ENCODE measurements at places on chromosomes 7 and 10.

- DNase-seq: no peak
Measured at GRCh38 chr7:116683786-116684185, 11.8 kb downstream of the MET start.

DNA sequence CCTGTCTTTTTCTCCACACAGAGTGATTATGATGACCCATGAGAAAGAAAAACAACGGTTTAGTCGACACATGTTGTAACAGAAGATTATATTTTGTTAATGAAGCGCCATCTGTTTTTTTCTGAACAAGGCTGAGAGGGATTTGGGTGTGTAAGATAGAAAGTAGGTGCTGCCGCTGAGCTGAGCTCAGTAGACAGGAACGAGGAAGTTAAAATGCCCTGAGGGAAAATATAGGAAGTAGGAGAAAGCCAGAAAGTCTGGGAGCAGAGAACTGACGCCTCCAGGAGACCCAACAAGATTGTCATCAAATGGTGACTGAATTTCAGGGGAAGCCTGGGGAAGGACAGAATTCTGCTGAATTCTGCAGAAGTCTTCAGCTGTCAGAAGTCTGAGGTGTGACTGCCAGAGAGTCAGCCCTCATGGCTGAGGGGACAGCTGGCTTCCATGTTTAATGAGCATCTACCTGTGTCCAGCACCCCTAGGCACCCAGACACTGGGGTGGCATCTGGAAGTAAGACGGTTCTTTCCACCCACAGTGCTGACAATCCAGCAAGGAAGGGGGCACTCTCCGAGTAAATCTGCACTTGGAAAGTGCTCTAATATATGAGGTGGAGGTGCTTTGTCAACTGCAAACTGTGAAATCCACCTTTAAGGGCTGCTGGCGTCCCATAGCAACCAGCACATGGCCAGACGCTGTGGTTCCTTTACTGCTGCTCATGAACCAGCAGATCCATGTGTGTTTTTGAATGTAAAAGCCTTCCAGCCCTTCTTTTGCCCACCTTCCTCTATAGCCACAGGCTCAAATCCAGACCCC lies 12.5 kb upstream of the TSPAN15 start:
- no peak for DNase-seq

GRCh38 chr7:1503390-1503789 lies 799 bp downstream of the INTS1 start:
- no peak for DNase-seq

- no peak for DNase-seq
Measured at GRCh38 chr7:15508258-15508657, 53.6 kb downstream of the AGMO start.

DNA sequence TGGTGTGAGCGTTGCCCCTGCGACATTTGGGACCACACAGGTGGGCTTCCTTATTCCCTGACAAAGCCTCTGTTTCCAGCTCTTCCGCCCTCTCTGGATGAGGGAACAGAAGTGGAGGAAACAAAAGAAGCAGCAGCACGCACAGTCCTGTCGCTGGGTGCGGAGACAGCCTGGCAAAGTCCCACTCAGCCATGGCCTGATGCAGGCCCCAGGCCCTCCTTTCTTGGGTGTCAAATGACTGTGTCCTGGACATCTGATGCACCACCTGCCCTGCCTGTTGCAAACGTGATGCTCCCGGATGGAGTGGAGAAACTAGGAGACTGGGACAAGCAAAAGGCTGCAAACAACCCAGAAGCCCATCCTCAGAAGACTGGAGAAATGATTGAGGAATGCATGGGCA lies 20.7 kb downstream of the ZMIZ2 start:
- no peak for DNase-seq

DNA sequence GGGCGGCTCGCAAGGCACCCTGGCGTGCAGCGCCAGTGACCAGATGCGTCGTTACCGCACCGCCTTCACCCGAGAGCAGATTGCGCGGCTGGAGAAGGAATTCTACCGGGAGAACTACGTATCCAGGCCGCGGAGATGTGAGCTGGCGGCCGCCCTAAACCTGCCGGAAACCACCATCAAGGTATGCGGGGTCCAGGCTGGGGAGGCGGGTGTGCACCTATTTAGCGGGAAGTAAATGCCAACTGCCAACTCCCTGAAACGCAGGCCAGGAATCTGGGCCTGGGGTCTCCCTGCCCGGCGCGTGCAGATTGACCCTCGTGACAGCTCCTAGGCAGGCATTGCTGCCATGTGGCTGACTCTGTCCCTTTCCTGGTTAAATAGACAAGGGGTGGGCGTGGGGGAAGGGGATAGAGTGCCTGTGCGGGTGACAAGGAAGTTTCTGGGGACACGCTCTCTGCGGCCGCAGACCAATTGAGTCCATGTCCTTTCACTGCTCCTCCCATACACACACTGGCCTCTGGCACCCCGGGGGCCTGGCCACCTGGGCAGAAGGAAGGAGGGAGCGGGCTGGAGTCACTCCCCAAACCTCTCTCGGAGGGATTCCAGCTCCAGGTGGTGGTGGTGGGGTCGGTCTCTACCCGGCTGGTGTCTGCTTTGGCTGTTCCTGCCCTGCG lies 2.7 kb downstream of the EVX1 start:
- DNase-seq: no peak

- DNase-seq: no peak
Measured at GRCh38 chr7:129845972-129846327, 106.8 kb downstream of the UBE2H start.

DNA sequence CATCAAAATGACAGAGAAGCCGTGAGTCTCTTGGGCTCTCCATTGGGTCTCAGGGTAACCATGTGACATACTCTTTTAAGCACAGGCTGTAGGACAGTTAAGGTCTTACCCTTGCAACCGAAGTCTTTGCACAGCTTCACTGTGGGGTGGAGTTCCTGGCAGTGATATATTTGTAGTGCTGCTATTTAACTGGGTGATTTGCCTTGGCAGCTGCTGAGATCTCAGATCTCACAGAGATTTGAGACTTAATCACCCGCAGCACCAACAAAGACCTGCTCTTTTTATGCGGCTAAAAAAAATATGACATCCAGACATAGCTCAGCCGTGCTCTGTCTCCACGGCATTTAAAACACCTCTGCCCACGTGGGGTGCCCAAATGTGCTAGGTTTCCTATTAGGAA lies 63.4 kb upstream of the NPTX2 start:
- no peak for DNase-seq

- no peak for DNase-seq
Measured at GRCh38 chr10:48556065-48556464, 48.8 kb downstream of the ARHGAP22 start.

GRCh38 chr10:27503498-27504006 lies 552 bp upstream of the RAB18 start:
- no peak for DNase-seq

- no peak for DNase-seq
Measured at GRCh38 chr7:120695848-120696247, 162.1 kb downstream of the TSPAN12 start.

DNA sequence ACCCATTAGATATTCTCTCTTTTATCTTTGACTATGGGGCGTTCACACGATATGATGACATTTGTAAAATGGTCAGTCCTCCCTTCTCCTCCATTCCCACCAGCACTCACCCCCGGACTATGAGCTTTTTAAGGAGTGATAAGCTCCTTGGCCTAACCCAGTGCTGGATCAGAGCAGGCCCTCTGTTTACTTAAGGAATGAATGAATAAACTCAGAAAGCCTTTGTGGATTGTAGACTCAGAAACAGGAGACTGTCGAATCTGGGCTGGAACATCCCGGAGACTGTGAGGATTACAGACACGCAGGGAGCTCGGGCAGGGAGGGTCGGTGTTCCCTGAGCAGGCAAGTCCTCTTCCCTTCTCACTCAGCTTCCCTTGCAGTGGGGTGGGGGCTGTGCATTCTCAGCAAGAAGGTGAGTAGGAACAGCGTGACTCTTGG lies 6.8 kb upstream of the ZCCHC24 start:
- DNase-seq: no peak
